Activated CD4-positive, alpha-beta T cell treated with anti-CD3 and anti-CD28 coated beads, Interleukin-2, amount 10 ng/mL, durations not matched to agents 7 days and 5 days (primary cell): ENCODE measurements at places on chromosomes 3 and 15. TPM values are rescaled to one million over a fixed set of nuclear protein-coding genes. Genes with fewer than 3 reads are reported as not detected.

- DNase-seq: peak; percentile 52
Observed at GRCh38 chr15:61169904-61170695, 59.0 kb downstream of the RORA start.

DNA sequence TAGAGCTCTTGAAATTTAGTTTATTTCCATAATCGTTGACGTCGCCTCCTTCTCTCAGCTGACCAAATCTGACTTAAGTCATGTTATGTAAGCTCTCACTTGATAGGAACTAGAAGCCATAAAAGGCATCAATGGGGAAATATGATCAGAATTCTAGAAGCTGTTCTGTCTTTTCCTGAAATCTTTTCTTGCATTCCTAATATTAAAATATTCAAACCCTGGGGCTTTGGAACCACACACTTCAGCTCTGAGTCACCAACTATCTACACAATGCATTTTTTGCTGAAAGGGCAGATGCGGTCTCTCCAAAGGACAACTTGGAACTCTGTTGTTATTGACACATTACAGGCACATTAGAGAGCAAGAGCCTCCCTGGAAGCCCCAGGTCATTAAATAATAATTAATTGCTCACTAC lies 91.3 kb downstream of the LARS2 start:
- DNase-seq: no peak

GRCh38 chr3:58404396-58404795 lies 29.2 kb downstream of the PDHB start:
- DNase-seq: no peak

- no peak for DNase-seq
Observed at GRCh38 chr3:8868996-8869395, 94.3 kb downstream of the RAD18 start.

GRCh38 chr15:37100966-37101215 lies 542 bp upstream of the MEIS2 start:
- DNase-seq: no peak

DNA sequence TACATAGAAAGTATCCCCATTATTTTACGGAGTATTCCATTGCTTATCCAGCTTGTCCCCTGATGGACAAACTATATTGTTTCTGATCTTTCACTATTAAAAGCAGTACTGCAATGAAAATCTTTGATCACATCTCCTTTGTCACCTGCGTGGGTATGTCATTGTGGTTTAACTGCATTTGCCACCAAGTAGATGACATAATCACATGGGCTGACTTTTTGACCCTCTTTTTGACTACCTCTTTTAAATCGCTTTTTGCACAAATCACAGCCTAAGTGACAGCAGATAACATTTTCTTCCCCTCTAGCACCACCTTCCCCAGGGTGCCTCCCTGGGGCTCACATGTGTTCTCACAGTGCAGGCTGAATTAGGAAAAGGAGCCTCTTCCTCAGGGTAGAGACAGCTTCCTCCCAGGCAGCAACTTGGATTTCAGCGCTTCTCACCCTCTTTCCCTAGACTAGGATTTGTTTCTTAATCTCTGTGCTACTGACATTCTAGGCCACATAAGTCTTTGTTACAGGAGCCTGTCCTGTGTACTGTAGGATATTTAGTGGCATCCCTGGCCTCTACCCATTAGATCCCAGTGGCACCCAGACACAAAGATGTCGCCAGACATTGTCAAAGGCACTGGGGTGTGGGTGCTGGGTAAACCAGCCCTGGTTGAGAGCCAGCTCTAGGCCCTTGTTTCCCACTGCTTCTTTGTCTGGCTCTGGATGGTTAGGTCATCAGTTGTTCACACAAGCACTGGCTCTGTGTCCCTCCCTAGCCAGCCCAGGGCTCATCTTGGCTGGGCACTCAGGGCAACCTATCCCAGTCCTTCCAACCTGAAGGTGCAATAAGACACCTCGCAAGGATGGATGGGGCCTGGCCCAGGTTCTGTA lies 1.3 kb upstream of the RBP1 start:
- no peak for DNase-seq

GRCh38 chr15:98812716-98813446 lies 164.5 kb downstream of the IGF1R start:
- no peak for DNase-seq

- DNase-seq: no peak
Observed at GRCh38 chr15:48851956-48852355, 26.0 kb upstream of the EID1 start.

- DNase-seq: no peak
Observed at GRCh38 chr3:190809351-190809750, 53.1 kb downstream of the GMNC start.

- no peak for DNase-seq
Observed at GRCh38 chr3:173268781-173269180, 127.7 kb upstream of the SPATA16 start.

GRCh38 chr3:66428733-66429132 lies 72.1 kb downstream of the LRIG1 start:
- DNase-seq: no peak

- peak; percentile 58 for DNase-seq
Observed at GRCh38 chr3:11784971-11785377, 61.7 kb downstream of the TAMM41 start.

DNA sequence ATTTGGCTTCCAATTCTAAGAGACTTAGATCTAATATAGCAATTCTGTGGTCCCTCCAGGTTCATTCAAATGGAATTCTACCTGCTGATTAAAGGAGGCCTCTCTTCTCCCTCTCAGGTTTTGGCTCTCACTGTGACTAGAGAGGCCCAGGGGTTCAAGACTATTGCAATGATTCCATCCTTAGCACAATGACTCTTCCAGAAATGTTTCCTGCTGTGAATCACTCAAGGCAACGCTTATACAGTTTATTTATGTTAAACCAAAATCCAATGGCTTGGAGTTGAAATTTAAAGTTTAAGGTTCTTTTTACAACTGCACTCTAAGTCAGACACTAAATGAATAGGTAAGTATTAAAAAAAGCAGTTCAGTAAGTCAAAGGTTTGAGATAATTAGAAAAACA lies 39.9 kb downstream of the IFT57 start:
- no peak for DNase-seq

- DNase-seq: no peak
Observed at GRCh38 chr3:170903123-170903522, 5.3 kb downstream of the EIF5A2 start.

DNA sequence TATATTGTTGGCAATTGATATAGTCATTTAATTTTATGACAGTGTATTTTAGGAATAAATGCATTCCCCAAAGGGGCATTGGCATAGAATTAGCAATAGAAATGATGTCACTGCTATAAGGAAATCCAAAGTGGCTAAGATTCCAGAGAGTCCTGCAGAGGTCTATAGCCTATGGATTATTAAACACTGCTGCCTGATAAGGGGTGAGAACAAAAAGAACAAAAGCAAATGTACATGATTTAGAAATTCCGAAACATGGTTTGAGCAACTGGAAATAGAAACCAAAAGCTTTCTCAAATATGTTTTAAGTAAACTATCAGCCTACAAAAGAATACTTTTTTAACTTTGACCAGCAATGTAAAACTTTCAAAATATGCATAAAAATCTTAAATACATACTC lies 280.1 kb upstream of the RASGRP1 start:
- no peak for DNase-seq

GRCh38 chr3:57052662-57053061 lies 7.8 kb upstream of the SPATA12 start:
- DNase-seq: no peak

DNA sequence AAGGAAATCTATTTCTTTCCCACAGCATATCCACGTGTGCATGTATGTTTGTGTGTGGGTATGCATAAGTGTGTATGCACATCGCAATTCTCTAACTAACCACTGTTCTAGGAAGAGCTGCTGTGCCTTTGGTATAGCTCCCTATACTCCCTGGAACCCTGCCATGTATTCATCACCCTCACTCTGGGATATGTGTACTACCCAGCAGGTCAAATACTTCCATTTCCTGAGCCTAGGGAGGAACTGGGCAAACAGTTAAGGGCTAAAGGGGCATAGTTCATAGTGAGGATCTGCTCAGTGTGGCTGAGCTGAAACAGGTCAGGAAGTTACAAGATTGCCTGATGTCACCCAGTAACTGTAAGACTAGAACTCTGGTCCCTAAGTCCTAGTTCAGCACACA lies 260.4 kb downstream of the RPLP1 start:
- DNase-seq: no peak

DNA sequence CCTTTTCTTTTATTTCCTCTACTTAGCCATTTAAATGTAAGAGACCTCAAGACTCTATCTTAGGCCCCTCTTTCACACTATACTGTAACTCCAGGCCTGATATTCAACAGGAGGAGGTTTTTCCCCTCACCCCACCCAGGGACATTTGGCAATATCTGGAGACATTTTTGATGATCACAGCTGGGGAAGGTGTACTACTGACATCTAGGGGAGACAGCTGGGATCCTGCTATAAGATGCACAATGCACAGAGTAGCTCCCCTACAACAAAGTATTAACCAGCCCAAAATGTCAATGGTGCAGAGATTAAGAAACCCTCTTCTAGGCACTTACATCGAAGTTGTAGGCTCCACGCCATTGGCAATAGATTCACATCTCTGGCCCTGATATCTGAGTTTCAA lies 517.5 kb upstream of the UBE2E2 start:
- no peak for DNase-seq

DNA sequence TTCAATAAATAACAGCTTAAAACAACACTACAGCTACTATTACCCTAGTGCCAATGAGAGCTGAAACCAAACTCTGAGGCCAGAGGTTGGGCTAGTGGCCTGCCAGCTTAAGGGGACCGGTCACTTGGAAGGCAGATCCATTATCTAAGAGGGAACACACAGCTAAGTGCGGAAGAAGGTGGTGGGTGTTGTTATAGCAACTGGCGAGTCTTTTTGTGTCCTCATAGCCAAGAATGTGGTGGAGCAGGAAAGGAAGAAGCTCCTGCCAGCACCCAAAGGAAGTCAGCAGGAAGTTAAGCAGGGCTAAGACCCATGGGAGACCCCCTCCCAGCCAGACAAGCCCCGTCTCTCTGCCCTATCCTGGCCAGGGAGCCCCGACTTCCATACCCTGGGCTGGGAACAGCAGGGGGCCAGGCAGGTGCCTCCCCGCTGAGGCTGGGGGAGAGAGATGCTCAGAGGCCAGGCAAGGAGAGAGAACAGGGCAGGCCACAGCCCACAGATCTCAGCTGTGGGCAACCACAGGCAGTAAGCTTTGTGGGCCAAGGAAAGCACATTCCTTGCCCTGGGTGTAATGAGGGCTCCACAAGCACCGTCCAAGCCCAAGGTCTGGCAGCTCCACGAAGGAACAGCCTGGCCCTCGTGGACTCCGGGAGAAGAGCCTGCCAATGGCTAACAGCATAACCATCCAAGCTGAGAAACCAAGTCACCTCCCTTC lies 34.0 kb upstream of the HRH1 start:
- no peak for DNase-seq

- no peak for DNase-seq
Observed at GRCh38 chr3:157225001-157225400, 65.1 kb upstream of the CCNL1 start.

- DNase-seq: no peak
Observed at GRCh38 chr3:123525433-123525832, 59.4 kb downstream of the HACD2 start.

LRRIQ4 gene
- total RNA-seq: not detected

LDHAL6B gene
- total RNA-seq: not detected

GP9 gene
- total RNA-seq: not detected

CDHR4 gene
- not detected for total RNA-seq

CALML4 gene
- 11.2 TPM for total RNA-seq

RAP2B gene
- 23.7 TPM for total RNA-seq

FAIM gene
- 1.8 TPM for total RNA-seq

IQCF5 gene
- total RNA-seq: not detected

ST8SIA2 gene
- not detected for total RNA-seq

IL5RA gene
- not detected for total RNA-seq

FAM162A gene
- 48.4 TPM for total RNA-seq

SLC22A14 gene
- total RNA-seq: not detected
